ENCODE measurements at places on chromosomes 11 and 22. TPM values are rescaled to one million over a fixed set of nuclear protein-coding genes. Genes with fewer than 3 reads are reported as not detected.

- H3K27me3 ChIP-seq: no peaks in the 10 kb centered on the region
- H3K4me3 ChIP-seq: peak overlapping the region; percentile 45
- peaks cover 3% of the 10 kb centered on the region for H3K36me3 ChIP-seq
- peaks cover 37% of the 10 kb centered on the region for H3K4me1 ChIP-seq
These were observed 1.9 kb upstream of the PHF21A start for GRCh38 chr11:46122945-46123715.

- no peak overlapping the region for H3K27ac ChIP-seq
- no peak for DNase-seq
- no peaks in the 10 kb centered on the region for H3K4me1 ChIP-seq
- no peak overlapping the region for H3K4me3 ChIP-seq
These were observed 50.9 kb downstream of the MPPED1 start for GRCh38 chr22:43462701-43463100.

DNA sequence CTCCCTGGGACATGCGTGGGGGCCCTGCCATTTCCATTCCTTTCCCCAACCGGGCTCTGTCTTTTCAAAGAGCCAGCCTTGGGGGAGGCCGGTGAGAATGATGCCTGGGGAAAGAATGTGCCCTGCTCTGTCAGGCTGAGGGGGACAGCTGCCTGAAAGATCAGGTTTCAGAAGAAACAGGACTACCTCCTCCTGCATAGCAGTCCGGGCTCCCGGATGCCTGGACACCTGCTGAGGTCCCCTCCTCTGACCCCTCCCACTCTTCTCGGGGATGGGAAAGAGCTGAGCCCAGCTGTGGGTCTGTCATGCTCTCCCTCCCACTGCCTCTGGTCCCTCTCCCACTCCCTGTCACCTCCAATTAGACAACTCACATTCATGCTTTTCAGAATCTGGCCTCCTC, 41.8 kb upstream of the CDON start:
- peaks cover 3% of the 10 kb centered on the region for H3K27me3 ChIP-seq
- H3K36me3 ChIP-seq: no peaks in the 10 kb centered on the region
- DNase-seq: no peak
- no peak overlapping the region for H3K27ac ChIP-seq
- H3K4me1 ChIP-seq: no peaks in the 10 kb centered on the region

- no peak overlapping the region for H3K27ac ChIP-seq
- H3K4me3 ChIP-seq: no peak overlapping the region
- DNase-seq: no peak
- H3K27me3 ChIP-seq: peaks cover 18% of the 10 kb centered on the region
- no peaks in the 10 kb centered on the region for H3K36me3 ChIP-seq
These were observed 24.6 kb upstream of the ACER3 start for GRCh38 chr11:76835928-76836612.

DNA sequence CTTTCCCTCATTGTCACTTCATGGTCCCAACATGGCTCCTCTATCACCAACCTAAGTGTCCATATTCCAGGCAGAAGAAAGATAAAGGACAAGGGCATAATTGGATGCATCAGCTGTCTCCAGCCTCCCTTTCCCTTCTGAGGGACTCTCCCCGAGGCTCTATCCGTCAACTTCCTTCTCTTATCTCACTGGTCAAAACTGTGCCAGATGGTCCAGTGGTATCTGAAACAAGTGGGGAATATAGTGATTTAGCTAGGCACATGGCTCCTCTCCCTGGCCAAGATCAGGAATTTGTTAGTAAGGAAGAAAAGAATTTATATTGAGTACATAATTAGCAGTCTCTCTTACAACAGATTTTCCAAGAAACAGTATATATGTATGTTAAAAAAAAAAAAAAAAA, 12.6 kb upstream of the SPON1 start:
- H3K27me3 ChIP-seq: peaks cover 22% of the 10 kb centered on the region
- DNase-seq: no peak
- no peak overlapping the region for H3K27ac ChIP-seq
- no peak overlapping the region for H3K4me3 ChIP-seq

DNA sequence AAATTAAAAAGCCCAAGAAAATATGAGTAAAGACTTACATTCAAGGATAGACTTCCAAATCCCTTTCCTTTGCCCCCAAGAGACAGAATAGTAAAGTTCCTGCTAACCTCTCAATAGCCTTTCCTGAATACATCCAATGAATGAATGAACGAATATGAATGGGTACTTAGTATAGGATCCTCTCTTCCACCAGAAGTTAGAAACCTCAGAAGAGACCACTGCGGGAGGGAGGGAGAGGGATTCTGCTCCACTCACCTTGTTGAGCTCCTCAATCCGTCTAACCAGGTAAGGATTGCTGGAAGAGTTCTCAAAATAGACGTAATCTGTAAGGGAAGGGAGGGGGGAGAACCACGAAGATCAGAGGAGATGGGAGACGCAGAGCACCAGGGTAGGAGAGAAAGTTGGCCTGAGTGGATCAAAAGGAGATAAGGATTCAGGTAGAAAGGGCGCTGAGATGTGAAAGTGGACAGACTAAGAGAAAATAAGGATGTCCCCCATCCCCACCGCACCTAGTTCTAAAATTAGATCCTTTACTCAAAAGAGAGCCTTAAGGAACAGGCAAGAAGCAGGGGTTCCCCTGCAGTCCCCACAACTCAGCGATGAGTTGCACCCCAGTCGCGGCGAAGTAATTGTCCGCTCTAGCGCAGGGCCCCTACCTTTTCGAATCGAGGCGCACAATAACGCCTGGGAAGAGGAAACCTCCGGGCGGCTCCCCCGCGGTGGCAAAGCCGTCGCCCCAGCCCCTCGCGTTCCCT, 1.1 kb downstream of the MTA2 start:
- H3K27me3 ChIP-seq: no peaks in the 10 kb centered on the region
- peaks cover 60% of the 10 kb centered on the region for H3K4me1 ChIP-seq
- no peak for DNase-seq
- peaks cover 70% of the 10 kb centered on the region for H3K36me3 ChIP-seq
- peak overlapping the region; percentile 89 for H3K27ac ChIP-seq

DNA sequence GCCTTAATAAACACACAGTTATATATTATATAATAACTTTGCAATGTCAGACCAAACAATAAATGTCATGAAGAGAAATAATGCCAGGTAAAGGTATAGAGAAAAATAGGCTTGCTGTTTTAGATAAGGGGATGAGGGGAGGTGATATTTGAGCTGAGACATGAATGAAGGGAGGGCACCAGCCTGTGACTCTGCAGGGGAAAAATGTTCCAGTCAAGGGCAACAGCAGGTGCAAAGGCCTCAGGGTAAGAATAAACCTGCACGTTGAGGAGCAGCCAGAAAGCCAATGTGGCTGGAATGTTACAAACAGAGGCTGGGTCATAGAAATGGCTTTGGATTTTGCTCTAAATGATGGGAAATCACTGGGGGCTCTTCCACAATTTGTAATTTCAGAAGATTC, 519.6 kb downstream of the SOX6 start:
- no peaks in the 10 kb centered on the region for H3K27me3 ChIP-seq
- no peak overlapping the region for H3K27ac ChIP-seq
- H3K4me1 ChIP-seq: no peaks in the 10 kb centered on the region
- DNase-seq: no peak
- no peaks in the 10 kb centered on the region for H3K36me3 ChIP-seq
- no peak overlapping the region for H3K4me3 ChIP-seq

GRCh38 chr11:67644042-67644441, 4.5 kb upstream of the TBX10 start:
- H3K4me3 ChIP-seq: no peak overlapping the region
- H3K27me3 ChIP-seq: peaks cover 7% of the 10 kb centered on the region
- DNase-seq: no peak
- H3K27ac ChIP-seq: no peak overlapping the region

- H3K4me1 ChIP-seq: no peaks in the 10 kb centered on the region
- H3K36me3 ChIP-seq: no peaks in the 10 kb centered on the region
- H3K27me3 ChIP-seq: no peaks in the 10 kb centered on the region
- DNase-seq: no peak
- H3K4me3 ChIP-seq: no peak overlapping the region
- no peak overlapping the region for H3K27ac ChIP-seq
These were observed 1304.6 kb downstream of the BRD1 start for GRCh38 chr22:48523091-48523490.

DNA sequence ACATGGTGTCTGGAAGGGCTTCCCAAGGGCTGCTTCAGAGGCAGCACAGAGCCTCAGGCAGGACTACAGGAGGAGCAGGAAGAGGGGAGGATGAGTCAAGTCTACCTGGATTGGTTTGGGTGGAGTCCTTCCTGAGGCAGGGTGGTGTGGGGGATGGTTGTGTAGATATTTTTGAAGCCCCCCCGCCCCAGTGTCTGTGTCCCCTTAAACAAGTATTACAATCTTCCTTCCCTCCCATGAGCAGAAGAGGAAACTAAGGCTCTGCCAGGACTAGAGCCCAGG, 34.7 kb upstream of the FCHSD2 start:
- DNase-seq: no peak
- H3K4me3 ChIP-seq: no peak overlapping the region
- peaks cover 15% of the 10 kb centered on the region for H3K27me3 ChIP-seq
- no peaks in the 10 kb centered on the region for H3K36me3 ChIP-seq

- H3K4me1 ChIP-seq: peaks cover 5% of the 10 kb centered on the region
- H3K27ac ChIP-seq: no peak overlapping the region
- H3K4me3 ChIP-seq: no peak overlapping the region
- peaks cover 27% of the 10 kb centered on the region for H3K27me3 ChIP-seq
- H3K36me3 ChIP-seq: peaks cover 2% of the 10 kb centered on the region
These were observed 4.8 kb downstream of the OAF start for GRCh38 chr11:120215634-120216033.

- DNase-seq: no peak
- no peaks in the 10 kb centered on the region for H3K27me3 ChIP-seq
- H3K4me3 ChIP-seq: no peak overlapping the region
- H3K36me3 ChIP-seq: peaks cover 28% of the 10 kb centered on the region
- no peaks in the 10 kb centered on the region for H3K4me1 ChIP-seq
These were observed 69.4 kb upstream of the HORMAD2 start for GRCh38 chr22:30010789-30011405.

DNA sequence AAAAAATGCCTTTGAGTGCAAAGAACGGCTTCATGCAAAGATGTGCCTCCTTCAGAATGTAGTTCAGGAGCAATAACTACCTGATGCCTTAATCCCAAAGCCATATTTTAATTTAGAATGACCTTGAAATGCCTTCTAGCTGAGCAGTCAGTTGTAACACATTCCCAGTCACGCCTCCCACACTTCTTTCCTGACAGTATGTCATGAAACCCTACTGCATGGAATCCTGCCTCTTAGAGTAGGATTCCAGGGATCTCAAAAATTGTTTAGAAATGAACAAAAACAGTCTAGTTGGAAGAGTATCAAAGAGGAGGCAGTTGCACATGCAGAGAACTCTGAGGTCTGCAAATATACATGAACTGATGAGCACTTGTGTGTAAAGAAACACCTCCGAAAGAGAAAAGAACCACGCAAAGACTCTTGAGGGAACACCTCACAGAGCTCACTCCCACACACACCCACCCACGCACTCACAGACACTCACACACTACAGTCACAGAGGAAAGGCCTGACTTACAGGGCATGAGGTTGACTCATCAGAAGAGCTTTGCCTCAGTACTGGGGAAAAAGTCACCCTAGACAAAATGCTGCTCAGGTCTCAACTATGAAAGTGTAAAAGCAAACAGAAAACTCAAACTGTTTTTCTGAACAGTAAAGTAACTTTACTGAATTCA, 77.4 kb downstream of the GGTLC2 start:
- peaks cover 14% of the 10 kb centered on the region for H3K27me3 ChIP-seq
- DNase-seq: peak; percentile 28
- H3K4me1 ChIP-seq: peaks cover 32% of the 10 kb centered on the region
- H3K36me3 ChIP-seq: no peaks in the 10 kb centered on the region
- H3K4me3 ChIP-seq: no peak overlapping the region
- peak overlapping the region; percentile 80 for H3K27ac ChIP-seq

GRCh38 chr22:32707971-32708370, 93.5 kb upstream of the TIMP3 start:
- no peaks in the 10 kb centered on the region for H3K4me1 ChIP-seq
- H3K36me3 ChIP-seq: no peaks in the 10 kb centered on the region
- DNase-seq: no peak
- no peak overlapping the region for H3K27ac ChIP-seq

DNA sequence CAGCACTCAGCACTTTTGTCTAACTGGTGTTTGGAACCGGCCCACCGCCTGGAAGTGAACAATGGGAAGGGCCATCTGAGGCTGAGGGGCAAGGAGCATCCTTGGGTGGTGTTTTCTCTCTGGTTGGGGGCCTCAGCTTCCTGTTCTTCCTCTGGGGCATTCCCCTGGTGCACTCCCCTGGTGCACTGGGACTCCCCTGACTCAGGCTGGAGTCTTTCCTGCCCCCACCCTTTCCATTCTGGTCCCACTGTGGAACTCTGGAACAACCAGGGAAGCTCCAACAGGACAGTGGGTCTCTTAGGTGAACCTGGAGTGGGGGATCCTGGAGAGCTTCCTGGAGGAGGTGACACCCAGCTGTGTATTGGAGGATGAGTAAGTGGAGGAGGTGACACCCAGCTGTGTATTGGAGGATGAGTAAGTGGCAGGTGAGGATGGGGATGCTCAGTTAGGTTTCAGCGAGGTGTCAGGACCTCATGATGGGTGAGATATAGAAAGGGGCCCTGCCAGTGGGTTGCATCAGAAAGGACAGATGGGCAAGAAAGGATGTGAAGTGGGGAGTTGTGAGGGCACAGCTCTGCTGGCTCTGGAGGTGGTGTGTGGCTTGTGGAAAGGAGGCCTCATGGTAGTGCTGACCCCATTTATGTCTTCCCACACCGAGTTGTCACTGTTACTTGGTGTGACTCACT, 132.1 kb downstream of the OSBP2 start:
- H3K27ac ChIP-seq: no peak overlapping the region
- H3K4me1 ChIP-seq: no peaks in the 10 kb centered on the region
- no peaks in the 10 kb centered on the region for H3K36me3 ChIP-seq

DNA sequence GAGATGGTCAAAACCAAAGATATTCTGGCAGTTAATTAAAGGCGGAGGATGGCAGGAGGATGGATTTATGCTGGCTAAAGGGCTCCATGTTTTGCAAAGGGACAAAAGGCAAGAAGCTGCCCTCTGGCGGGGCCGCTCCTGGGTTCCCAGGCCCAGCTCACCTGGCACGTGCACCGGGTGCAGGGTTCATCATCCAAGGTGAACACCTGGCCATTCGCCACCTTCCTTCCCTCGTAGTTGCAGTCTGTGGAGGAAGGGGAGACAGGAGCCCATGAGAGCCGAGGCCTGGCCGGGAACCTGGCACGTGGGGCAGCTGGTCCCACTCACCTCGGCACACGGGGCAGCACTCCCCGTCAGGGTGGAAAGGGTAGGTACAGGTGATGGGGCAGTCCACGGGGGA, 23.8 kb downstream of the PGA5 start:
- H3K4me3 ChIP-seq: no peak overlapping the region
- no peak overlapping the region for H3K27ac ChIP-seq
- DNase-seq: no peak
- no peaks in the 10 kb centered on the region for H3K36me3 ChIP-seq
- H3K27me3 ChIP-seq: peaks cover 2% of the 10 kb centered on the region

- H3K36me3 ChIP-seq: peaks cover 21% of the 10 kb centered on the region
- H3K27ac ChIP-seq: no peak overlapping the region
- peaks cover under 1% of the 10 kb centered on the region for H3K27me3 ChIP-seq
- peaks cover 43% of the 10 kb centered on the region for H3K4me1 ChIP-seq
- H3K4me3 ChIP-seq: peak overlapping the region; percentile 70
These were observed 2.9 kb downstream of the SMARCB1 start for GRCh38 chr22:23789638-23790037.

UCP3 gene
- 4.1 TPM for total RNA-seq

UBXN1 gene
- 128 TPM for total RNA-seq
